ENCODE measurements at places on chromosomes 2 and 18.

- DNase-seq = no peak
Observed at GRCh38 chr2:230330725-230331124, 3.7 kb downstream of the SP140L start.

- no peak for DNase-seq
Observed at GRCh38 chr2:200829258-200829655, 17.5 kb downstream of the BZW1 start.

DNA sequence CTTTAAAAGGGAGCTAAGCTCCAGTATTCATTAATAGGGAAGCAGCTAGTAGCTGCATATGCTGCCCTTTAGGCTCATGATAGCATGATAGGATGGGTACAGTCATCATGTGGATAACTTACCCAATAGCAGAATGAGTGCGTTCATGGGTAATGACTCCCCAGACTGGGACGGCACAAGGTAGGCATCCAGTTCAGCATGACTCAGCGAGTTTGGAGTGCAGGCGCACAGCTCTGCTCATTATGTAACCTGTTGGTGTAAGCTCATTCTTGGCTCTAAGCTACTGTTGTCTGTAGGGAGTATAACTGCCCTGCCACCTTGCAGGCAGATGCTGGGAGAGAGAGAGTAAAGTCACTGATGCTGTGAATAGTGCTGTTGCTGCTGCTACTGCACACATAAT, 209.2 kb upstream of the SYT4 start:
- no peak for DNase-seq

GRCh38 chr18:77148289-77148688, 15.7 kb upstream of the MBP start:
- no peak for DNase-seq

GRCh38 chr2:54947646-54948045, 102.6 kb downstream of the RTN4 start:
- DNase-seq = no peak

DNA sequence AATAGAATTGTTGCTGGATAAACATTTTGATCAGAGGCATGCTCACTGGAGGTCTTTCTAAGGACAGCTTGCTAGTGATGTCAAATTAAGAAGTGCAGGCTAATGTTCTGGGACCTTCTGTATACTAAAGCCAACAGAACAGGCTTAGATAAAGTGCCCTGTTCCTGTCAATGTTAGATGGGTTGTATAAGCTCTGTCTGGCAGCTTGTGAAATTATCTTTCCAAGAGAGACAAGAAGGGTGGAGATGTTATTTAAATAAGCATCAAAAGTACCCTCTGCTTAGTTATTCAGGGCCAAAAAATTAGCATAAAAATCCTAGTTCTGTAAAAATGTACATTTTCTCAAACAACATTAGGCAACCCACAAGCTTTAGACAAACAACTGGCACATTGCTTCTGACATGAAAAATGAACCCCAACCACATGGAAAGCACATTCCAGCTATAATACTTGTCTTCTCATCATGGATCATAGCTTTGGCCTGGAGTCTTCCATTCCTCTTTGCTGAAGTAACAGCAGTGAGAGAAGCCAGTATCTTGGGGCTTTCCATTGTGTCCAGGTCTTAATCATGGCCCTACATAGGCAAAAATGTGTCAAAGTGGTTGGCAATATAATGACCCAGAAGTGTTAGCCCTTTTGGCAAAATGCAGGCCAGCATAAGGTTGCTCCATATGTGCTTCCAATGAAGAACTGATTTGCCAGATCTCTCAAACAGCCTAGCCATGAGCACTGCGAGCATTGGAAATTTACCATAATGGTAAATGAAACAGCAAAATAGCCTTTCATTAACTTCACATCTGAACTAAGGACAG, 478.1 kb upstream of the ZNF804A start:
- no peak for DNase-seq

- no peak for DNase-seq
Observed at GRCh38 chr2:236641051-236641726, 71.6 kb downstream of the ACKR3 start.

All from esophagus squamous epithelium (tissue), 5 donors.